Activated naive CD4-positive, alpha-beta T cell treated with anti-CD3 and anti-CD28 coated beads, Interleukin-2, amount 10 ng/mL, durations not matched to agents 7 days and 5 days (primary cell): ENCODE measurements at places on chromosomes 11 and 22.

GRCh38 chr11:85930879-85931366, 75.7 kb downstream of the CCDC83 start:
- DNase-seq = no peak

DNA sequence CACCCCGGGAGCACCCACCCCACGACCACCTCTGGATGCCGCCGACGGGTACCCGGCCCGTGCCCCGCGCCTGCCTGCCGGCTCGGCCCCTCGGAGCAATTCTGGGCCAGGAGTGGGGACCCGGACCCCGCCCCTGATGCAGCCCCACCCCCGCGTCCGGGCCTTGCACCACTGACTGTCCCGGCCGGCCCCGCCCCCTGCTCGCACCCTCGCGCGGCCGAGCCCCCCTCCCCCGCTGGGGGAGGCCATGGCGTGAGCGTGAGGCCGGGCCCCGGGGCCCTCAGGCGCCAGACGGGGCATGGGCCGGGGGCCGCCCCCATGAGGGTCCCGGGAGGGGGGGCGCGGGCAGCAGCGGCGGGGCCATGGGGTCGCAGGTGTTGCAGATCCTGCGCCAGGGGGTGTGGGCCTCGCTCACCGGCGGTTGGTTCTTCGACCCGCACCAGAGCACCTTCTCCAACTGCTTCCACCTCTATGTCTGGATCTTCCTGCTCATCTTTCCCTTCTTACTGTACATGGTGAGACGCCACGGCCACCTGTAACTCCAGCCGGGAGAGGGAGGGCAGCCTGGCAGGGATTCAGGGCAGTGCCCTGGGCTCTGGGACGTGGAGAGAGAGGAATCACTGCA, 486 bp downstream of the PCNX3 start:
- DNase-seq = peak; percentile 67

DNA sequence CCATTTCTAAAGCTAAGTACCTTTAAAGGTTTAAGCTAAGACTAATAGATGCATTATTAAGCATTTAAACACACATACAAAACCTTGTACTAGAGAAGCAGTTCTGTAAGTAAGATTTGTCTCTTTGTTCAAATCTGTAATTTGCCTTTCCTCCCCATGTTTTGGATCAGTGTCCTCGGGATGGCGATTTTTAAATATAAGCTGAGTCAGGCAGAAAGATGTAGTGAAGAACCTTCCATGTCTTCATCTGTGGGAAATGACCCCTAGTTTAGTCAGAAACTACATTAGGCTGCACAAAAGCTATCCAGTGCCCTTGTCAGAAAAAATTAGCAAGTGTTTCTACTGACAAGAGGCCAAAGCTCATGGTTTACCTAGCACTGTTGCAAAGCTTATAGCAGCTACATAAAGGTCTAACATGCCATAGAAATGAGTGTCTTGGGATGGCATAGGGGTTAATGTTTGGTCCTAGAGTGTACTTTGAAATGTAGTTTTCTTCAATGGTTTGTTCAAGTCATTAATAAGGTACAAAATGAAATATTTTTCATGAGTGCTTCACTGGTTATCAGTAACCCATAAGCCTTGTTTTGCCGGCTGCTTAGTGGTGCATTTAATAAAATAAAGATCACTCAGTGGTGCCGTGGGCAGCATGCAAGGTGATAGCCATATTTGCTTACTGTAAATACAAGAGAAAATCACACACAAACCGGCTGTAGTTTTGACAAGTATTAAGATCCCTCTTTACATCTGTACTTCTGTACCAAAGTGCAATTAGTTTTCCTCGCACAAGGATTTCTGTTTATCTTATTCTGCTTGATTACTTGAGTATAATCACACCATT, 139.8 kb downstream of the ELP4 start:
- DNase-seq = no peak

GRCh38 chr11:78009062-78009461, 14.0 kb downstream of the KCTD14 start:
- DNase-seq = no peak

- no peak for DNase-seq
These were observed 1.0 kb upstream of the POLD4 start for GRCh38 chr11:67354075-67355022.

GRCh38 chr11:42972741-42973140, 339.1 kb upstream of the API5 start:
- no peak for DNase-seq

DNA sequence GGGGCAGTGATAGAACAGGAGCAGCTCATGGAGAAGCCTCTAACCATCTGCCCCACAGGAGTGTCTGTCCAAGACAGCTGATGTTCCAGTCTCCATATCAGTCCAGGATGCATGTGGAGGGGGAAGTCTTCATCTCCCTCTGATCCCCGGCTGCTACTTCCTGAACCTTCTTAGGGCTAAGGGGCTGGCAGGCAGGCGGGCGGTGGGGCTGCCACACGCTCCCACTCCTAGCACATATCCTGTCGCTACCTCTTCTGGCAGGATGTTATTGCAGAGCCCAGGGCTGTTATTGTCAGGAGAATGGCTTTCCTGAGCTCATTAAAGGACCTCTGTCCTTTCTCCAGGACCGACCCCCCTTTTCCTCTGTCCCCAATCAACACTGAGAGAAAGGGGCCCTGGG, 25.4 kb downstream of the LRRC55 start:
- no peak for DNase-seq

- no peak for DNase-seq
These were observed 5.4 kb downstream of the SHISA8 start for GRCh38 chr22:41909310-41910049.
